Stimulated activated CD8-positive, alpha-beta memory T cell treated with anti-CD3 and anti-CD28 coated beads, Interleukin-7, amount 100 ng/mL, for 4 hours (primary cell): ENCODE measurements at places on chromosomes 7 and 10.
A peak's percentile ranks its signal among the peaks of the same experiment; 100 is the strongest.

GRCh38 chr10:99370993-99371392, 41.8 kb downstream of the CNNM1 start:
- no peak for DNase-seq

GRCh38 chr10:25839683-25840082, 94.3 kb upstream of the MYO3A start:
- DNase-seq: no peak

DNA sequence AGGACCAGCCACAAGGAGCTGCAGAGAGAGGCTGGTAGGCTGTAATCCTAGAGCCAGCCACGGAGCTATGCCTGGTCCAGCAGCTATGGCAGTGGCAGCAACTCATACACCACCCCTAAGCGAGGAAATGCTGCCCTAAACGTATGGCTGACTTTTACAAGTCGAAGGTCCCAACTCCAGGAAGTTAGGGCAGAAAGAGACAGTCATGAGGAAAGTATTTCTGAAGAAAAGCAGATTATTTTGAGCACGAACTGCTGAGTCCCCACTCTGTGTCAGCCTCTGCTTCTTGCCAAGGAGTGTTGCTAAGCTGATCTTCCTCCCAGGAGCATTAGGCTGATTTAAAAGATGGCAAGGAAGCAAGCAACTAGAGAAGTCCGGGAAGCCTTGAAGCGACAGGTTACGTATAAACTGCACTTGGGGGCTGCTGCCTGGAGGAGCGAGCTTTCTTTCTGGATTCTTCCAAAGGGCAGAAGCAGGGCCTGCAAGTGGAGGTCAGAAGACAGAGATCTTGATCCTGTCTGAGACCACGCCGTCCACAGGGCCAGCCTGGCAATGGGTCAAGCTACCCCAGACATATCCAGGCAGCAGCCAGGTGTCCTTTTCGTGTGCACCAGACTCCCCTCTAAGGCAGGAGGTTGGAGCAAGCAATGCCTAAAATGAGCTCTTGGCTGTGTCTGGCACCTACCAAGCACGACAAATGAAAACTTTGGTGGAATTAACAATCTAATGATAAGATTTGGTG, 39.4 kb downstream of the PLXNA4 start:
- DNase-seq: no peak

DNA sequence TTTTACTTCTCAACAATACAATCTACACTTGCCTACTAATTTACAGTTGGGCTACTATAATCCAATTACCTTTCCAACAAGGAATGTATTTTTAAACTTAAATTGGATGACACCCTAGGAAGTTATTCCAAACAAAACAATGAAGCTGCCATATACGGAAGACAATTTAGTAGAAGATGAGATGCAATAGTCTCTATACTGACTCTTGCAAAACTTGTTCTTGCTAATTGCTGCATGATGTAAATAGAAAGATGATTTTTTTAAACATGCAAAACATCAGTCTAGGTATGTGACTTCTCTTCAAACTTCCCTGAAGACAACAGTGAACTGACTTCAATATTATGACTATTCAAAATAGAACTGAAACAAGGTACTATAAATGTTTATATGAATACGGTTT, 17.6 kb downstream of the NT5C3A start:
- no peak for DNase-seq

GRCh38 chr7:2248984-2249694, 7.1 kb downstream of the NUDT1 start:
- DNase-seq: no peak

- no peak for DNase-seq
Observed at GRCh38 chr7:11768263-11768662, 63.7 kb downstream of the THSD7A start.

GRCh38 chr7:41007351-41007751, 695.5 kb downstream of the INHBA start:
- no peak for DNase-seq

DNA sequence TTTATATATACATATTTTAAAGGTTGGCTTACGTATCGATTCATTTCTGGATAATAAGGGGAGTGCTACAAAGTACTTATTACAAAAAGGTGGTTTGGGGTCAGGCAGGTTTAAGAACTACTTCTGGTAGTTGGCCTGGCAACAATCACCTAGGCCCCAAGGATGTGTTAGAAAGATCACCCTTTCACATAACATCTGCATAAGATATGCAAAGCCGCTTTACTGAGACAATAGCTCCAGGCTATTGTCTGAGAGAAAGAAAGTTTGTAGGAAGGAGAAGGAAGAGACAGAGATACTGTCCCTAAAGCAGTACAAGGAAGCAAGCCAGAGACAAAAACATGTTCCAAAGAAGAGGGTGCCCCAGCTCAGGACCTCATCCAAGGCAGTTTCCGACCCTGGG, 6.2 kb downstream of the PAXIP1 start:
- DNase-seq: no peak

DNA sequence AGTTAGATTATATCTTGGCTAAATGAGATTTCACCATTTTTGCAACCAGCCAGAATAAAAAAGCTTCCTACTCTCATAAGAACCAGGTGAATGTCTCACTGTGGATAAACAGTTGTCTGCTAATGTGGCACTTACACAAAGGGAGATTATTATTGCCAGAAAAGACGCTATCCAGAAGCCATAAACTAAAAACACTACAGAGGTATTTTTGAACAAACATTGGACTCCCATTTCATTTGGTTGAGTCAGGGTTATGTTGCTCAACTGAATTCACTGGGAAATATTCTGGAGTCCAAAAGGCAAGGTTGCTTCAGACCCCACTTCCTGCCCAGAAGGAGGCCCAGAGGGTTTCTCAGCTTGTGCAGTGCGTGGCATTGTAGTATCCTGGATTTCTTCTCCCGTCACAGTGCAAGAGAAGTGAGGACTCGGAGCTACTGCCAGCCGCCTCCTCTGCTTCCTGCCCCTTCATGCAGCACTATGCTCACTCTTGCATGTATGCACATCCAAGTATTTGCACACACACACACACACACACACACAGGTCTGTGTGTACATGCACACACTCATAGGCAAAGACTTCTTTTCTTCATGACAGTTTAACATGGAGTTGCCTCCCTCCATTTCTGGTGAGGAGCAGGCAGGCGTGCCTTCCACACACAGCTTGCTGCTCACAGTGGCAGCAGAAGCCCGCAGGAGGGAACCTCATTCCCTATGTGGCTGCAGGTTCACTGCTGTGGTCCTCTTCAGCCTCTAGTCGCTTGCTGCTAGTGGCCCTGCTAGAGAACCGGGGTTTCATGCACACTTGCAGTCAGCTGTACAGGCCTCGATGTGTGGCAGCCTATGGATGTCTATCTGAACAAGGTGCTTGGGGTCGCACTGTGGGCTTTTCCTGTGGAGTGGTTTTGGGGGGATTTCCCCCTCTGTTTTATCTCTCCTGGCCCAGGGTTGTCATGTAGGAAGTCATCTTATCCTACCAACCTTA, 10.1 kb downstream of the DENND10 start:
- DNase-seq: no peak

GRCh38 chr10:86363833-86364490, 2.6 kb downstream of the GRID1 start:
- DNase-seq: no peak

- DNase-seq: no peak
Observed at GRCh38 chr7:10571759-10572158, 401.9 kb upstream of the PHF14 start.

- no peak for DNase-seq
Observed at GRCh38 chr10:106877574-106877973, 286.9 kb downstream of the SORCS1 start.

- DNase-seq: no peak
Observed at GRCh38 chr10:61391281-61391680, 61.9 kb downstream of the TMEM26 start.

GRCh38 chr10:91665842-91666241, 33.0 kb upstream of the PPP1R3C start:
- no peak for DNase-seq

DNA sequence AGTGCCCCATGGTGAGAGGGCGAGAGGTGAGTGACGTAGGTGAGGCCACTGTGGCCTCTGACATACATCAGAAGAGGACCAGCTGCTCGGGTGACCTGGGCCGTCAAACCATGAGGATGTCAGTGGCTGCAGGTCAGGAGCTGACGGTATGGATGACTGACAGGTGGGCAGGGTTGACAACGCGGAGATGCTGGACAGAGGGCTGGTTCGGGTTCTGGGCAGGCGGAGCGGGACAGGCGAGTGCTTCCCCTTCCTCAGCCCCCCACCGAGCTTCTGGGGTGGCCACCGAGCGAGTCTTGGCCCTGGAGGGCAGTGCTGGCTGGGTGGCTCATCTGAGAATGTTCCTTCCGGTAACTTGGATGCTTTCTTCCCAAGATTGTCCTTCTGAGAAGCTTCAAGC, 91.8 kb downstream of the ACTR3B start:
- DNase-seq: no peak

DNA sequence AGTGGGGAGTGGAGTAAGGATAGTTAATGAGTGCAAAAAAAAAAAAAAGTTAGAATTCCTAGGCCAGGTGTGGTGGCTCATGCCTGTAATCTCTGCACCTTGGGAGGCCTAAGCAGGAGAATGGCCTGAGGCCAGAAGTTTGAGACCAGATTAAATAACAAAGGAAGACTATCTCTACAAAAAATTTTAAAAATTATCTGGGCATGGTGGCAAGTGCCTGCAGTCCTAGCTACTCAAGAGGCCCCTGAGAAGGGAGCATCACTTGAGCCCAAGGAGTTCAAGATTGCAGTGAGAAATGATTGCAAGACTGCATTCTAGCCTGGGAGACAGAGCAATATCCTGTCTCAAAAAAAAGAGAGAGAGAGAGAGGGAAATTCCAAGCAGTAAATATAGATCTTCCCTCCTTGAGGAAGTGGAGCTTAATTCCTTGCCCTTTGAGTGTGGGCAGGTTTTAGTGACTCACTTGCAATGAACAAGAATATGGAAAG, 19.5 kb upstream of the CSTF2T start:
- no peak for DNase-seq

- DNase-seq: no peak
Observed at GRCh38 chr7:103292122-103292521, 5.1 kb upstream of the PMPCB start.

GRCh38 chr7:41374150-41374848, 328.6 kb downstream of the INHBA start:
- DNase-seq: no peak

DNA sequence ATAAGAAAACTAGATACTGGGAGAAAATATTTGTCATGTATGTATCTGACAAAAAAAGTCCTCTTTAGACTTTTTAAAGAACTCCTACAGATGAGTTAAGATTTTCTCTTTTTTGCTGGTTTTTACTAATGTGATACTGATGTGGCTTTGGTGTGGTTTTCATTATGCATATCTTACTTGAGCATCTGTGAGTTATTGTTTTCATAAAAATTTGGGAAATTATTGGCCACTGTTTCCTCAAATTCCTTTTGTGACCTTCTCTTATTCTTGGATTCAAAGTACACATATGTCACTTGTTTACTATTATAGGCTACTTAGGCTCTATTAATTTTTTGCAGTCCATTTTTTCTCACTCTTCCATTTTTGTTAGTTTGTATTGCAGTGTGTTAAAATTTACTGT, 89.0 kb downstream of the PPP1R9A start:
- DNase-seq: no peak

GRCh38 chr7:7705318-7705717, 13.1 kb downstream of the RPA3 start:
- no peak for DNase-seq

- DNase-seq: peak; percentile 30
Observed at GRCh38 chr7:73718905-73719805, at the start of gene STX1A. Gene STX1A (minus strand): TSS chr7:73719669. CDS start chr7:73719631, 38 bp downstream.
